Stimulated activated CD4-positive, alpha-beta T cell treated with anti-CD3 and anti-CD28 coated beads, Interleukin-4, amount 100 ng/mL, for 24 hours (primary cell): ENCODE measurements at places on chromosomes 7 and 10.

DNA sequence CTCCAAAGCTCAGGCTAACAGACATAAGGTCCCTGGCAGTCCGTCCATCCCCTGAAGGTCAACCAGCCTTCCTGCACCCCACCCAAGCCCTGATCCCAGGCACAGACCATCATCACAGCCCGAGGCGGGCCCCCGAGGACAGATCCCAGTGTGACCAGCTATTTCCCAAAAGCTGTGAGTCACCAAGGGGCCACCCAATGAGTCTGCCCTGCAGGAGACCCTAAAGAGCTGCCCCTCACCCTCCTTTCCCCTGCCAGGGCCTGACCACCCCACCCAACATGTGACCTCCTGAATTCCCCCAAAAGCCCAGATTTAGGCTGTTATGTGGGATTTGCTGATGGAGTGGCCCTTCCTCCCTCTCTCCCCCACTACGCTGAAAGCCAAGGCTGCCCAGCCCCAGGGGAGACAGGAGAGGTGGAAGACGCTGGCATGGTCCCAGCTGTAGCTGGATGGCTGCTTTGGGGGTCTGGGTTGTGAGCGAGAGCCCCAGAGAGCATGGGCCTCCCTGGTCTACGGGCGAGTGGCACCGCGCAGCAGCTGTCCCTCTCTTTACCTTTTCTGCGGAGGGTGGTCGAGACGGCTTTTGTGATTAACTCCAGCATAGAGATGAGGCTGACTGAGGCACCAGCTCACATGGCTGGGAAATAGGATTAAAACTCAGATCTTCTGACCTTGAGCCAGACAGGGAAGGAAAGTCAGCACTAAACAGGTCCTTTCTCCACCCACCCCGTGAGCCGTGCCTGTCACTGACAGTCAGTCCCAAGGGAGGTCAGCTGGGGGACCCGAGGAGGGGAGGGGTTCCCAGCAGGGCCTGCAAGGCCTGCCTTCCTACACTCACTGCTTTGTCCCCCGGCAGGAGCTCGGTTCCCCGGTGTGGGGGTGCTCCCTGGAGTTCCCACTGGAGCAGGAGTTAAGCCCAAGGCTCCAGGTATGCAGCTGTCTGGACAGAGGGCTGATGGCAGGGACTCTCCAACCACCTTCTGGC is 16.7 kb downstream of the ELN start:
- no peak for DNase-seq

- no peak for DNase-seq
These were observed 98.3 kb downstream of the CTTNBP2 start for GRCh38 chr7:117774943-117775342.

DNA sequence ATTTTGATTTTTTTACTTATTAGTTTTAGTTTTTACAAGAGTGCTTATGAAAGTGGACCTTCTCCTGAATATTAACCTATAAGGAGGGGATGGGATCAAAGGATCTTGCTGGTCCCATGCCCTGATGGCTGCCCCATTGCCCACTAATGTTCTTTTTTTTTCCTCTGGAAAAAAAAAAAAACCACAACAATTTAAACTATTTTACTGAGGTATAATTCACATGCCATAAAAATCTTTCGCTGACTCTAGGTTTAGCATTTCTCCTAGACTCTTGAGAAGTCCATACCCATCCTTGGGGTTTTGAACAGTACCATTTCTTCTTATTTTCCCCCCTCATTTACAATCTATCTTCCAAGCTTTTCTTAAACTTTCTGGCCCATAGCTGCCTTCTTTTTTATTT is 481.8 kb downstream of the TFEC start:
- no peak for DNase-seq

DNA sequence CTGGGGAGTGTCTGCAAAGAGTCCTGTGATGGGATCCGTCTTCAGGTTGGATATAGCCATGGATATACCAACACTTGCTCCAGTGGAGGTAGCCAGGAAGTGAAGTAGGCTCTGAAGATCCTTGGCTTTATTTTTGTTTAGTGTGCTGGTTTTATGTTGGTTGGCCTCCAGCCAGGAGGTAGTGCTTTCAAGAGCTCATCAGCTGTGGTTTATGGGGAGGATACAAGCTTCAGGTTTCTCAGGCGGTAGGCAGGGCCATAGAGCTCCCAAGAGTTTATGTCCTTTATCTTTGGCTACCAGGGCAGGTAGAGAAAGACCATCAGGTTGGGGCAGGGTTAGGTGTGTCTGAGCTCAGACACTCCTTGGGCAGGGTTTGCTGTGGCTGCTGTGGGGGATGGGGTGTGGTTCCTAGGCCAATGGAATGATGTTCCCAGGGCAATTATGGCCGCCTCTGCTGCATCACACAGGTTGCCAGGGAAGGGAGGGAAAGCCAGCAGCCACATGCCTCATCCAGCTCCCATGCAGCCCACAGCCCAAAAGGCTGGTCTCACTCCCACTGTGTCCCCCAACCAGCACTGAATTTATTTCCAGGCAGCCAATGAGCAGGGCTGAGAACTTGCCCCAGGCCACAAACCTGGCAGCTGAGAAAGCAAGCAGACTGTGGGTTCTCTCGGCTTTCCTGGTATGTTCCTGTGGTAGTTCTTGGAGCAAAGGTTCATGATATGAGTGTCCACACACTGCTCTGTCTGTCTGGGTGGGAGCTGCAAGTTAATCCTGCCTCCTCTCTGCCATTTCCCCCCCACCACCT is 67.0 kb upstream of the PRLHR start:
- no peak for DNase-seq

- no peak for DNase-seq
These were observed 9.7 kb downstream of the BAMBI start for GRCh38 chr10:28686835-28687682.

DNA sequence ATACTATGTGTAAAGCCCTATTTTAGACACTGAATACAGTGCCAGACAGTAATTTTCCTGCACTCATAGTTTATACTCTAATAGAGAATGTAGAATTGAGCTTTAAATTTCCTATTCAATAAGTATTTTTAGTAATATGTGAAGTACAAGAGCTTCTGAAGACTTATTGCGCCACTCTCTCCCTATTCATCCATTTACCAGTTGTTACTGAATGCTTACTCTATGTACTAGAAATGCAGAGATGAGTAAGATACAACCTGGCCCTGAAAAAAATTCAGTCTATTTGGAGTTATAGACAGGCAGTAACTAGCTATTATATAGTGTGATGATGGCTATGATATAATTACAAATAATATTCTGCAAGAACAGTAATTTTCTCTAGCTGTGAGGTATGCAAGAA is 98.8 kb downstream of the ADK start:
- DNase-seq = no peak

GRCh38 chr7:27189997-27190748 is 5.1 kb upstream of the HOXA11 start:
- no peak for DNase-seq

DNA sequence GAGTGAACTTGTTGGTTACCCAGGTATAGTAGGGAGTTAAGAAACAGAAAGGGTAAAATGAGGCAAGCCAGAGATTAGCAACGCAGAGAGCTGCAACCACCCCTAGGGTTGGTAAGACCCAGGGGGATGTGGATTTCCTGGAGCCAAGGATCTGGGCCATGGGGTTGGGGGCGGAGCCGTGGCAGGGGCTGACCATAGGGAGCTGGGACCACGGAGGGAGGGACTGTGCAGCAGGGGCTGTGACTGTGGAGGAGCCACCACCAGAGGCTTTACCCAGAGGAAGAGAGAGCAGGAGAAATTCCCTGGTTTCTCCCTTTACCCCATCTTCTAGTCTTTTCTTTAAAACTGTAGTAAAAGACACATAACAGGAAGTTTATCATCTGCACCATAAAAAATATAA is 58.6 kb upstream of the BAIAP2L1 start:
- DNase-seq = no peak

DNA sequence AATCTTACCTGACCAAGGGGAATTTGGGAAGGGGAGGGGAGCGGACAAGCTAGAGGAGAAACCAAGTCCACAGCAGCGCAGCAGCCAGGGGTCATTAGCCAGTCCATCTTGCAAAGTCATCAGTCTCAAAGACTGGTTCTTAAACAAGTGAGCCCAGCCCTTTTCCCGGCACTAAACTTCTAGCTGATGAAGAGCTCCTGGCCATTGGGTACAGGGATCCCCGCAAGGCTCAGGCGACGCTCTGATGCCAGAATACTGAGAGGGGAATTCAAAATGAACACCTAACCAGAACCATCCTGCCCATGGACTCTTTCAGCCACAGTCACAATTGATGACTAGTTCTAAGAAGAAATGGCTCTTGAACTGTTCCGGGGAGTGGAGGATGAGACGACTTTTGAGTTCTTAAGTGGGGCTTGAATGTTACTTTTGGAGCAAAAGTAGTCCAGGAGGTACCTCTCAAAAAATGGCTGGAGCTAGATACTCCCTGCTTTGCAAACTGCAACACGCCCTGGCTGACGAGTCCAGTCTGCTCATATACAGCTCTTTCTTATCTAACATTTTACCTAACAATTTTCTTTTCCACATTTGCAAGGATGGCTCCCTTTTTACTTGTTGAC is 2.5 kb upstream of the TWIST1 start:
- no peak for DNase-seq

- no peak for DNase-seq
These were observed 151.9 kb downstream of the ZMYND11 start for GRCh38 chr10:287026-287709.

GRCh38 chr7:47622946-47623640 is 41.2 kb upstream of the TNS3 start:
- no peak for DNase-seq

- no peak for DNase-seq
These were observed 24.9 kb downstream of the MTURN start for GRCh38 chr7:30159698-30160143.

GRCh38 chr7:17038783-17039170 is 157.0 kb upstream of the AGR3 start:
- DNase-seq = no peak

DNA sequence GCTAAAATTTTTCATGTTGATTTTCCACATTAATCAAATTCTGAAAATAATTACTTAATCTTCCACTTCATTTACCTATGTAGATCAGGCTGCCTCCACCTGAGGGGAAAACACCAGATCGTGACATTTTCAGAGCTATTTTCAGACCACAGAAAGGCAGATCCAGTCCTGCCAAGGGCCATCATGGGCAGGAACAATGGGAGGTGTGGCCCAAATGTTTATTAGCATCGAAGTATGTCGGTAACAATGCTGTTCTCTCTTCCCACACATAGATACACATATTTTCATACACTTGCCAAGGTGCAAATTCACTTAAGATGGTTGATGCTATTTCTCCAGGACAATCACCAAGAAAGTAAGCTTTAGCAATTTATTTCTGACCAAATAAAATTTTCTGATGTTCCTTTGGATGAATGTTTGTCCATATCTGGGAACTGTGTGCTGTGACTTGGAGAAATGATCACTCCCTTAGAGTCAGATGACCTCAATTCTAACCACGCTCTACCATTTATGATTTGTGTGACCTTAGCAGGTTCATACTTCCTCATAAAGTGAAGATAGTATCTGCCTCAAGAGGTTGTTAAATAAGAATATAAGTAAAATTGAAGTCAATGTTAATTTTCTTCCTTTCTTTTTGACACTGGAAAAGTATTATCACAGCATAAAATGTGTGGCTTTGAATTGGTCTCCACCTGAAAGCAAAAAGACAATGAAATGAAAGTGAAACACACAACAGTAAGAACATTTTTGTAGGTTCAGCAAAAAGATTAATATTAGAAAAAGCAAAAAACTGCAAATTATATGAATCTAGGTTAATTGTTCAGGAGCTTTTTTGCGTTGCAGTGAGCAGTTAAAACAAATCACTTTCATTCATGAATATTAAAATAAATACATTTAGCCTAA is 310.4 kb upstream of the PHF14 start:
- DNase-seq = no peak

DNA sequence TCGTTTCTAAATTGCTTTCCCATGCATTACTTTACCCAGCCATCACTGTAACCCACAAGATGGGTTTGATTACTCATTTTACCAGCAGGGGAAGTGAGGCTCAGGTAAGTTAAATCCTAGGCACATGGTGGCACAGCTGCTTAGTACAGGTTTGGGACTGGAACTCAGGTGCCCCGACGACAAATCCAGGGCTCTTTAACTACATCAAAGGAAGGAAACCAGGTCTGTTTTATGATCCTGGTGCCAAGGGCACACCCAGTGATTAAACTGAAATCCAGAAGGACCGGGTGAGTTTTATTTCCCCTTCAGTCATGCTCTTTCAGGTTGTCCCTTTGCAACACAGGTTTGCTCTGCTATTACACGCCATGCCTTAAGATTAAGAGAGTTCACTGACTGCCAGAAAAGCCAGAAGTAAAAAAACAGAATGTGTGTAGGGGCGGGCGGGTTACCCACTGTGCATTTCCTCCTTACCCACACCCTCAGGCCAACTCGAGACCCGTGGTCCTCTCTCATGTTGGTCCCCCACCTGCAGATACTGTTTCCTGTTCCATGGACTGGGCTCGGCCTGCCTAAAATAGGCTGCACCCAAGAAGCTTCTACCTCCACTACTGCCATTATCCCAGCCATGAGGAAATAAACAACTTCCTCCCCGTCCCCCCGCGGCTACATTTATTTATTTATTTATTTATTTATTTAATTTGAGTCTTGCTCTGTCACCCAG is 55.1 kb upstream of the KDM7A start:
- DNase-seq = peak; percentile 28
